ENCODE measurements at places on chromosomes 3 and 15.

DNA sequence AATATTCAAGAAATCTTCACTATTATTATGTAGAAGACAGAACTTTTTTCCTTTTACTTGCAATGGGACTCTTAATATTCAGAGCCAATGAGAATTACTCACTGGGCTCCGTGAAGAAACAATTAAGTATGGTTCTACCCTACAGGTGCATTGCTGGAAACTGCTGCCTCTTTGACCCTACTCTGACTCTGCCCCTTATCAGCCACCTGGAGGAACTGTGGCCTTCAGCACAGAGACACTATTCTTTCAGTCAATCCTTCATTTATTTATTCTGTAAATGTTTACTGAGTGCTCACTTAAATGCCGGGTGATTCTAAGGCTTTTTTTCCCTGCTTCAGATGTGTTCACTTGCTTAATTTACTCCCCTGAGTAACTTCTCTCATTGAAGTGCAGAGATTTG, 163.2 kb downstream of the SYNPR start:
- no peak for DNase-seq

GRCh38 chr3:142180761-142181362, 31.5 kb upstream of the TFDP2 start:
- DNase-seq = peak; percentile 0

DNA sequence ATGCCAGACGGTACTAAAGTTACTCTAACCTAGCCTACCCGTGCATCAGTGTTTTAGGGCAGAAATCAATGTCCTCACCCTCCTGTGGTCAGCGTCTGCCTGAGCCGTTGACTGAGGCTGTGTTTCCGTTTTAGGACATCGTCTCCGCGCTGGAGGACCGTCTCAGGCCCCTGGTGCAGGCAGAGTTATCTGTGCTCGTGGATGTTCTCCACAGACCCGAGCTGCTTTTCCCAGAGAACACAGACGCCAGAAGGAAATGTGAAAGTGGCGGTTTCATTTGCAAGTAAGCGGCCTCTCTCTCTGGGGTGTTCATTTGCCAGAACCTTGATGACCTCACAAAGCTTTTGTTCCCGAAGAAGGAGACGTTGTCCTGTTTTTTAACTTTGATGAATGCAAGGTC, 217.0 kb downstream of the ITPR1 start:
- no peak for DNase-seq

- DNase-seq = no peak
These were observed 3.7 kb upstream of the FAM107A start for GRCh38 chr3:58580826-58581327.

GRCh38 chr15:43763819-43764446, 12.8 kb downstream of the ELL3 start:
- DNase-seq = no peak

GRCh38 chr3:179929091-179929529, 107.6 kb downstream of the PEX5L start:
- DNase-seq = peak; percentile 6

DNA sequence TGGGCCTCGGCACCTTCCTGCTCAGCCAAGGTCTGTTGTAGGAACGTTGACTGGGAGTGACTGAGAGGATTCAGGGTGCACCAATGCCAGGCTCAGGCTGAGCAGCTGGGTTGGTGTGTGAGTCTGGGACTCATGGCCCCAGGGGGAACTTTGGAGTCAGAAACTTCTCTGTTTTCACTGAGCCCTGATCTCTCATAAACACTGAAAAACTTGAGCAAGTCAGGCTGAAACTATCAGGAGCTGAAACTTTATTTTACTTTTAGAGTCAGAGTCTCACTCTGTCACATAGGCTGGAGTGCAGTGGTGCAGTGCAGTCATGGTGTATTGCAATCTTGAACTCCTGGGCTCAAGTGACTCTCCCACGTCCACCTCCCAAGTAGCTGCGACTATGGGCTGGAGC, 3.0 kb downstream of the TRAK1 start:
- no peak for DNase-seq

GRCh38 chr3:145898487-145898886, 262.5 kb downstream of the PLOD2 start:
- DNase-seq = no peak

DNA sequence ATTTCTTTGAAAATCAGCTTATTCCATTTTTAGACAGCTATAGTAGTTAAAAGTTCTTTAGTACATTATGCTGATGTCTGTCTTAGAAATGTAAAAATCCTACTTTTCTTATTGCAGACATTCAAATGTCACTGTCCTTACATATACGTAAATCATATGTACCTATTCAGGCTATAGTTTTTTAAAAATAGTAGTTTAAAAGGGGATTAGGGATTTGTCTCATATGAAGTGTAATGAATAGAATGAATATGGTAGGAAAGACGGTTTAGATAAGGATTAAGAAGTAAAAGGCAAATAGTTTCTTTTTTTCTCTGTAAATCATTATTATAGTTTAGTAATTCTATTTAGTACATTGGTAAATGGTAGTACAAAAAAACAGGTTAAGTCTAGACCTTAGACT, 7.4 kb downstream of the DIPK2A start:
- DNase-seq = no peak

DNA sequence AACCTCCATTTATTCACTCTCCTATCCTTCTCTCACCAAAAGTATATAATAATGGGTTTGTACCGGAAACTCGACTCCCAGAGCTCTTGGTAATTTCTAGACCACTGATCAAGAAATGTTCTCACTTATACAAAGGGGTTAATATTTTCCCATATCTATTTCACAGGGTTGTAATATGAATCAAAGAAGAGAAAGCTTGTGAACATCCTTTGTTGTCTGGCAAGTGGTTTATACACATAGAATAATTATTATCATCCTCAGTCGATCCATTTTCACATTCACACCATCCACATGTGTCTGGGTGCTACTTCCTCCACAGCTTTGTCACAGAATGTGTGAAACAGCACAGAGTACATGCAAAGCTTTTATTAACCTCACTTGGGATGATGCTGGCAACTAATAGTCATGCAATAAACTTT, 29.9 kb upstream of the STT3B start:
- DNase-seq = no peak

GRCh38 chr3:169158379-169158778, 505.1 kb downstream of the MECOM start:
- no peak for DNase-seq

DNA sequence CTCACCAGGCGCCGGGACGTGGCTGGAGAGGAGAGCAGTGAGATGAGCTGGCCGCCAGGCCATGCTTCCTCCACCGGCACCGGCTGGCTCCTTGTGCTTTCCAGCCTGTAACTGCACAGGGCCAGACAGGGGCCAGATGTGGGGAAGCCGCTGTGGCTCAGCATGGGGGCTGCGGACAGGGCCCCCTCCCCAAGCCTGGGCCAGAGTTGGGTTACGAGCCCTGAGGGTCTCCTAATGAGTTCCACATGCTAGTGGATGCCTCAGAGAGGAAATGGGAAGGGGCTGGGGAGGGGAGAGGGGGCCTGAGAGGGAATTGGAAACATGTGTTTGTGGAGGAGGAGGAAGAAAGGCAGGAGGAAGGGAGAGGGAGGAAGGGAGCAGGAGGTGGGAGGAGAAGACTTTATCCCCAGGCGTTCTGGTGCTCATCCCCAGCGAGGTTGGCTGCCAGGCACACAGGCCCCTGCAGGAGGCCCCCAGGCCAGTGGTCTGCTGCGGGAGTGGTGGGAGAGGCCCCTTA, 11.7 kb upstream of the DUSP7 start:
- no peak for DNase-seq

GRCh38 chr15:85545752-85546151, 165.3 kb downstream of the AKAP13 start:
- no peak for DNase-seq

GRCh38 chr3:149080699-149081091, 5.6 kb downstream of the HLTF start:
- no peak for DNase-seq

DNA sequence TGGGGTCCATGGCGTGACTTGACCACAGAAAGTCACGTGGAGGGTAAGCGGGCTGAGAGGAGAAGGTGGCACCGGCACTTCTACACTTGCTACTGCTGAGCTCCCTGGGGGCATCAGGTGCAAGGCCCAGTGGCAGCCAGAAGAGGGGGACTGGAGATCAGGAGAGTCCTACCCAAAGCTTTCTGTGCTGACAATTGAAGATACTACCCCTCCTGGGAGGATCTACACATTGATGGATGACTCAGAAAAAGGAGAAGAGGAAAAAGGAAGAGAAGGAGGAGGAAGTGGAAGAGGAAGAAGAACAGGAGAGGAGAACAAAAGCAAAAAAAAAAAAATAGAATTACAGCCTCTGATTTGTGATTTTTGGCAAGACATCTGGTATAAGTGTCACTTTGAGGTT, 41.2 kb downstream of the MYO5C start:
- no peak for DNase-seq

GRCh38 chr3:184339001-184339400, 1.6 kb downstream of the FAM131A start:
- DNase-seq = no peak

DNA sequence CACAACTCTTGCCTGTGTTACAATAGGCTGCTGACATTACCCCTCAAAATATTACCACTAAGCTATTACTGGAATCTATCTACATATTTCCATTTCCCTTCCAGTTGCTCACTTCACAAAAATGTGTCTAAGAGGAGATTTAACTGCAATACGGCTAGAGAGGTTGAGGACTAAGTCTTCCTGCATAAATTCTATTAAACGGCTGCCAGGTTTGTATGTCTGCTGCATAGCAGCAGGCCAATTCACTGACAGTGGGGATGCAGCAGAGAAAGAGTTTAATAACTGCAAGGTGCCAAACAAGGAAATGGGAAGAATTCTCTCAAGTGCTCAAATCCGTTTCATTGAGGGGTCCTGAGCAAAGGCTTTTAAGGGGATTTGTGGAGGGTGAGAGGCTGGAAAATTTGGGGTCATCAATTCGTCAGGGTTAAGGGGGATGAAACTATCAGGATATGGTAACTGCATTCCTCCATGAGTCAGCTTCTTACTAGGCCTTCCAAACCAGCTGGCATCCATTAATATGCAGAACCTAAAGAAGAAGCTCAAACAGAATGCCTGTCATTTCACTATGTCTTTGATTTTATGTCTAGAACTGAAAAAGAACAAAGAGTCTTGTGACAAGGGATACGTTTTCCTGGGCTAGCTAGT, 675.6 kb downstream of the TBL1XR1 start:
- no peak for DNase-seq

- DNase-seq = no peak
These were observed 230.3 kb upstream of the TLE3 start for GRCh38 chr15:70327856-70328678.

DNA sequence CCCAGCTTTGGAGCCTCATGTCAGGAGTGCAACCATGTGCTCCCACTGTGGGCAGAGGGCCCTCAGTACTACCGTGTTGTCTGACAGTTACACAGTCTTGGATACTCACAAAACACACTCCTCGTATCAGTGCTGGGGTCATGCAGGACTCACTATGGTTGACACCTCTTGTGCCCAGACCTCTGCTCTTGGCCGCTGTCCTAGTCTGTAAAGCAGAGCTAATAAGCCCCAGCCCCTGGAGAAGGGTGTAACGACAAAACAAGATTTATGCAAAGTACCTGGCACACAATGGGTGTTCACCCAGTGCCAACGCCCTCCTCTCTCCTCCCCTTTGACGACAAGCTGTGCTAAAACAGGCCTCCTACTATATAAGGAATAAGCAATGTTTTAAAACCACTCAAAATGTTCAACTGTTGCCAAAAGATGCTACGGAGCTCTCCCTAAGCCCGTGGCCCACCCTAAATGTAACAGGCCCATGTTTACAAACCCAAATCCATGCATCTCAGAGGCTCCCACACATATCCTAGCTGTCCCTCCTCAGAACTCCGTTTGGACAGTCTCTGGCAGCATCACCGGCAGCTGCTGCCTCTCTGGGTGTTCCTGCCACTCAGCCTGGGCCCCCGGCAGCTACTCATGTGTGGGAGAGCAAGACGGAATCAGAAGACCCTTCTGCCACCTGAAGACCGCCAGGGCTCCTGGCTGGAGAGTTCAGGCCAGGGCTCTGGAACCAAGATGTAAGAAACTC, 65.8 kb downstream of the MRPL46 start:
- no peak for DNase-seq

GRCh38 chr3:47002171-47003055, 22.9 kb downstream of the NBEAL2 start:
- DNase-seq = no peak

DNA sequence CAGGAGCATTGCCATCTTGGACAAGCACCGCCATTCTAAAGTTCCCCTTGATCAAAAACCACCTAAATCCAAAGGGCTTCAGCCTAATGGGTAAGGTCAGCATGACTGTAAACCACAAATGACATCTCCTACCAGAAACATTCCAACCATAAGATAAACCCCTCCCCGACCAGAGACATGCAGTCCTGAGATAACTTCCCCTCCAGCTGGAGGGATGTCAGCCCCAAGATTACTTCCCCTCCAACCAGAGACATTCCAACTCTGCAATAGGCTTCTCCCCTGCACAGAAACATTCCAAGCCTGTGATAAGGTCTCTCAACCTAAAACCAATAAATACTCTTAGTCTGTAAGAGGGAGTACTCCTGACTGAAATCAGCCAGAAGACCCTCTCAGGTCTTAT, 62.7 kb upstream of the DNAJC19 start:
- no peak for DNase-seq

- no peak for DNase-seq
These were observed 283.0 kb upstream of the PLSCR5 start for GRCh38 chr3:146888176-146888575.

GRCh38 chr15:87570206-87570605, 686.3 kb downstream of the NTRK3 start:
- DNase-seq = no peak

- no peak for DNase-seq
These were observed 1501.0 kb downstream of the SI start for GRCh38 chr3:163577271-163577670.

DNA sequence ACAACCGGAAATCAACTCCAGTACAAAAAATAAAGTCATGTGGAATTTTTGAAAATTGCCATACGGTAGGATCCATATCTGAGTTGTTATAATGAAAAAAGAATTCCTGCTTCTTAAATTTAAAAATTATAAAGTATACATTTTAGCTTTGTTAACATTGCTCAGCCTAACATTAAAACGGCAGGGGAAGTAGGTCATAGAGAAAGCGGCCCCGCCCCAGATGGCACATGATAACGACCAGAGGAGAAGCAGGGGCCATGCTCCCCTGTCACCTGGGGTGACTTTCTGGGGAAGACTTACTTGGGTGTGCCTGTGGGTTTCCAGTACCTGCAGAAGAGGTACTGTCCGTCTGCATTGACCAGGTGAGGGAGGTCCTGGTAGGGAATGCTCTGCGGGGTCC, 921 bp downstream of the MGLL start:
- DNase-seq = no peak

DNA sequence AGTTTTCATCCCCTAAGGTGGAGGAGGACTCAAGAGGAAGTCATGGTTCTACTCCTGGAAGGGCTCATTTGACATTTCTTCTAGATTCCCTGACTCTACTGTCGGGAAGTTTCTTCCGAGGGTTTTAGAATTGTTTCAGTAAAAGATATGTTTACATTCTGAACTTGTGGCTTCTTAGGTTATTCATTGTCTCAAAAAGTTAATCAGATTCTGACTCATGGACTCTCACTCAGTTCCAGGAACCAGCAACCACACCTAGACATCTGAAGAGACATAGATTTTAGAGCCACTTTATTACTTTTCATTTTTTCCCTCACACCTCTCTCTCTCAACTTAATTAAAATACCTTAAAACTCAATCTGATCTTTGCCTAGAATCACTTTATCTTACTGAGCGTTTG, 862.6 kb downstream of the AGBL1 start:
- no peak for DNase-seq

Measured in stimulated activated CD4-positive, alpha-beta T cell treated with anti-CD3 and anti-CD28 coated beads, TNF-alpha, amount 100 ng/mL, for 48 hours (primary cell).